ENCODE measurements at places on chromosomes 7 and 10. TPM values are rescaled to one million over a fixed set of nuclear protein-coding genes. Genes with fewer than 3 reads are reported as not detected.
A peak's percentile ranks its signal among the peaks of the same experiment; 100 is the strongest.

- DNase-seq: no peak
Measured at GRCh38 chr7:126715076-126715475, 537.7 kb downstream of the GRM8 start.

DNA sequence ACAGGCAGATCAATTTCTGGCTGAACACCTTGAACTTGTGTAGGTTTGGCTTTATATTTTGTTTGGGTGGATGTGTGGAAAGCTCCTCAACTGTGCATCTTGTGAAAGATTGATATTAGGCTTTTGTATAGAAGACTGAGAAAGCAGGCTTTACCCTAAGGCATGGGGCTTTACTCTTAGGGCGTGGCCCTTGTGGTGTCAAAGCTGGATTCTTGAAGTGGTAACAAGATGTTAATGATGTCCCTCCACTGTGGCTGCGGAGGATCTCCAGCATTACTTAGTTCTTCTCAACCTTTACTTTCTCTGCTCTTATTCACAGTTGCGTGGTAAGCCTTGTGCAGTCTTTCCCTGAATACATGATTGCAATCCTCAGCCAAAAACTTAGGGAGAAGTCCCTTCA is 54.1 kb upstream of the HECTD2 start:
- no peak for DNase-seq

C7orf33 gene
- not detected for total RNA-seq

AVL9 gene
- 50.0 TPM for total RNA-seq

CYP2W1 gene
- not detected for total RNA-seq

CCL24 gene
- not detected for total RNA-seq

C10orf143 gene
- total RNA-seq: 2.4 TPM

GRCh38 chr7:151575410-151575809 is 55.7 kb upstream of the RHEB start:
- no peak for DNase-seq

- DNase-seq: peak; percentile 1
Measured at GRCh38 chr10:86197166-86197790, 169.3 kb downstream of the GRID1 start.

CFAP46 gene
- 0.91 TPM for total RNA-seq

SPDYE8 gene
- not detected for total RNA-seq

DNA sequence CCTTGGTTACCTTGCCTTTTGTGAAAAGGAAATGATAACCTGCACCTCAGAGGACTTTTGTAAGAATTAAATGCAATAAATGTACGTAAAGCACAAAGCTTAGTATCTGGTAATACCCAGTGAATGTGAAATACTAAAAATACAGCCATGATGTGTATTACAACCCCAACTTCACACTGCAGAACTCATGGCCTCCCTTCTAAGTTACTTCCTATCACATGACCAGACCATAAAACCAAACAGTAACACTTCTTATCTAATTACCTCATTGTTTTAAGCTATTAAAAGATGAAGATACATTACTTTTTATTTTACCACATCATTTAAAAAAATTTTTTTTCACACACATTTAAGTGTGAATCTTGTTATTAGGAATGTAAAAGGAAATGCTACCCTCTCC is 29.0 kb downstream of the VPS41 start:
- no peak for DNase-seq

GRCh38 chr7:116674508-116675173 is 2.6 kb downstream of the MET start:
- DNase-seq: no peak

- peak; percentile 76 for DNase-seq
Measured at GRCh38 chr7:80134536-80135308, at the start of gene GNAI1. GNAI1 (plus strand) TSS chr7:80134831; CDS start chr7:80135161, 330 bp downstream.

DNA sequence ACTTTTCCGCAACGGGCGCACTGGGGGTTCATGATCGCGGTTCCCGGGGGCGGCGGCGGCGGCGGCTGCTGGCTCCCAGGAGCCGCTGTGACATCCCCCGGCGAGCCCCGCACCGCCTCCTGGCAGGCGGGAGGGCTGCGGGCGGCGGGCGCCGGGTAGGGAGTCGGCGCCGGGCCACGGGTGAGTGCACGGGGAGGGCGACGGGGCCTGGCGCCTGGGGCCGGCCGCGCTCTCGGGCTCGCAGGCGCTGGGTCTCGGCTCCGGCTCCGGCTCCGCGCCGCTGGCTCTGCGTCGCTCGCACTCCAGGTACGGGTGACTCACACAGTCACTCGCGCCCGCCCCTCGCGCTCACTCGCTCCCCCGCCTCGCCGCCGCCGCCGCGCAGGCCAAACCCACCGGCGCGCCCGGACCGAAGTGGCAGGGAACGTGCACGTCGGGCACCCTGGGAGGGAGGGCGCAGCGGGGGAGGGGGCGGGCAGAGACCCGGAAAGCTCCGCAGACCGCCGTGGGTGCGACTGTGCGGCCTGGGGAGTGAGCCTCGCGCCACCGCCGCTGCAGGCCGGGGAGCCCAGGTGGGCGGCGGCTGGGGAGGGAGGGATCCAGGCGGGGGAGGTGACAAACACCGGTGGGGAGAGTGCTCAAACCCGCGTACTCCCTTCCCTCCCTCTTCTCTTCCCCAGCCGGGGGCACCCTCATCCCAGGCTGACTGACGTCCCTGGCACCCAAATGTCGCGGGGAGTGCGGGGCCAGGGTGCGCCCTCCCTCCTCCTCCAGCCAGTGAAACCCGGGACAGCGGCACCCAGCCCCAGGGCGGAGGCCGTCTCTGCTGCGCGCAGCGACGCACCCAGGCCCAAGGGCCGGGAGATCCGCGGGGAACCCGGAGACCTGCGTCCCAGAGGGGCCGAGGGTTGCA is 276.9 kb upstream of the NEBL start:
- DNase-seq: peak; percentile 16

- no peak for DNase-seq
Measured at GRCh38 chr10:76080991-76081390, 649.6 kb downstream of the LRMDA start.

DNA sequence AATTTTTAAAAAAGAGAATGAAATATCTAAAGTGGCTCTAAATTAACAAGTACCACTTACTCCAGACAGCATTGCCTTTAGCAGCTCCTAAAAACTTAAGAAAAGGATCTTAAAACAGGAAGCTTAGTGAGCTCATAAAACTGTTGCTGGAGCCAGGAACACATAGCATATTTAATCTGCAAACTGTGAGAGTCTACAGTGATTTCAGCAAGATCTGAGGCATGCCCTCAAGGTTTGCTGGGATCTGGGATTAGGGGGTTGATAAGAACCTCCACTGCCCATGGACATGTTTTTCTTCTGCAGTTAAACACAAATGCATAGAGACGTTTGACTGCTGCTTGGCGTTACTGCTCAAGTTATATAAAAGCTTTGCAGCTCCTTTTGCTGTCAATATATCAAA is 3.8 kb downstream of the GLI3 start:
- no peak for DNase-seq

- no peak for DNase-seq
Measured at GRCh38 chr10:72029414-72029813, 58.9 kb downstream of the SPOCK2 start.

EGR2 gene
- 3.4 TPM for total RNA-seq

- DNase-seq: no peak
Measured at GRCh38 chr7:101970801-101971200, 153.4 kb downstream of the CUX1 start.

TLX1 gene
- not detected for total RNA-seq

- DNase-seq: no peak
Measured at GRCh38 chr7:1457059-1457948, 2.0 kb downstream of the MICALL2 start.

- no peak for DNase-seq
Measured at GRCh38 chr10:48639632-48640031, 34.8 kb upstream of the ARHGAP22 start.

DNA sequence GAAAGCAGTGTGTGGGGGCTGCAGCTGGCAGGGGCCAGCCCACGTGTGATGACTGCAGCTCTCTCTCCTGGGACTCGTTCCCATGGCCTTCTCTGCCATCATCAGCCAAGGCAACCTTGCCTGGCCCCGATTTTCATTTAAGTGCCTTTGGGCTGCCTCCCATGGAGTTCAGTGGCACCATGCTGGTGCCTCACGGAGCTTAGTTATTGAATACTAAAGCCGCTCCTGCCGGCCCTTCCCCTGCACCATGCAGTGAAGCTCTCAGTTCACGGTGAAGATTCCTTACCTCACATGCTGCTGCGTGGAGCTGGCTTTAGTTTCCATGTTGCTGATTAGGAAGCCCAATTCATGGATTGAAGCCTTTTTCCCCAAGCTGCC is 141.5 kb upstream of the EEPD1 start:
- no peak for DNase-seq

DNA sequence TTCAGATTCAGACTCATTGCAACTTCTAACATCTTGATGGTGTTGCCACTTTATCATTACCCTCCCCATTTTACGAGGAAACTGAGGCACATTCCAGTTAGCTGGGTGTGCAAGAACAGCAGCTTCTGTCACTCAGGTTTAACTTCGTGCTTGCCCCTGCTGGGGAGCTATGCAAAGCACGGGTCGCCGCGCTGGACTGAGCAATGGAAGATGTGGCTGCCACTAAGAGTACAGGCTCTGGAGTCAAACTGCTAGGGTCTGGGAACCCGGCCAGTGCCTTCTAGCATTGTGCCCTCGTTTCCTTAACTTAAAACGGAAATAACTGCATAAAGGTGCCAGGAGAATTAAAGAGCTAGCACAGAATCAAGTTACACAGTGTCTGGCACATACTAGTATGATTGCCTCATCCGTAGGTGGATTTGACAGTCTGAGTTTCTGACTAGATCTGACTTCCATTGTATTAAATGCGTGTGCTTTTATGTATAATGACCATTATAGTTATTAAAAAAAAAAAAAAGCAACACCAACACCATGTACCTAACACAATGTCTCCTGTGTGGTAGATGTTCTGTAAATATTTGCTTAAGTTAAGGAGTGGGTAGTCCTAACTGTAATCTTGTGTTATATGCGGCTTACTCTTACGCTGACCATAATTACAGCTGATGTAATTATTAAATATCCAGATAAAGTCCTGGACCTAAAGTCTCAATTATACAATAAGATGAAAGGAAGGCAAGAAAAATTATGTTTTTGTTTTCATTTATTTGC is 842 bp downstream of the ZNF22 start:
- DNase-seq: peak; percentile 63
